NCI-H1417 (cell line): ENCODE measurements at places on chromosomes 13 and 19.

GRCh38 chr13:105957769-105958438 is 577.6 kb downstream of the EFNB2 start:
- no peak for DNase-seq

DNA sequence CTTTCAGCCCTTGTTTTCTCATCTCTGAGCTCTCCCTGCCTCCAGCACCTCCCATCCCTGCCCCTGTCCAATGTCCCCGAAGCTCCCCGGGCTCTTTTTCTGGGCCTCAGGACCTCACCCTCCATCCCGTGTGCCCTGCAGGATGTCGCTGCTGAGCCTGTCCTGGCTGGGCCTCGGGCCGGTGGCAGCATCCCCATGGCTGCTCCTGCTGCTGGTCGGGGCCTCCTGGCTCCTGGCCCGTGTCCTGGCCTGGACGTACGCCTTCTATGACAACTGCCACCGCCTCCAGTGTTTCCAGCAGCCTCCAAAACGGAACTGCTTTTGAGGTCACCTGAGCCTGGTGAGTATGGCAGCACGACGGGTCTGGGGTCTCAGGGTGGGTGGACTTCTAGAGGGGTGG is 51.1 kb upstream of the CYP4F8 start:
- no peak for DNase-seq

- DNase-seq = no peak
Observed at GRCh38 chr13:58300974-58301681, 669.6 kb downstream of the PCDH17 start.

- no peak for DNase-seq
Observed at GRCh38 chr19:32921624-32922023, 50.1 kb downstream of the CEP89 start.

GRCh38 chr13:47639738-47640447 is 361.2 kb downstream of the SUCLA2 start:
- no peak for DNase-seq

- peak; percentile 39 for DNase-seq
Observed at GRCh38 chr13:75481176-75482069, 546 bp downstream of the TBC1D4 start.

- DNase-seq = peak; percentile 67
Observed at GRCh38 chr19:42255766-42256745, 1.1 kb upstream of the ERF start.

- DNase-seq = no peak
Observed at GRCh38 chr19:41588497-41589209, 12.7 kb downstream of the CEACAM21 start.

DNA sequence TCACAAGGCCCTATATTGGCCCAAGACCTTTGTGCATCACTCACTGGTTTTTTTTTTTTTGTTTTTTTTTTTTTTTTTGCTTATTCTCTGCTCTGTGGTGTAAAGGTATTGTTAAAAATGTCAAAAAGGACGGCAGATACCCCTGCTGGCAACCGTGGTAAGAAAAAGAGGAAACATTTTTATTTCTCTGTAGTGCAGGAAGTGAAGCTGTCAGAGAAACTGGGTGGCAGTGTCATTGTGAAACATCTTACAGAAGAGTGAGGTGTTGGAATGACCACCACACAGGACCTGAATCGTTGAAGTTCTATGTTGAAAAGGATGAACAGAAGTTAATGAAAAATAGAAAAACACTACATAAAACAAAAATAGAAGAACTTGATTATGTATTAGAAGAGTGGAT is 346.4 kb downstream of the FGF9 start:
- DNase-seq = no peak

GRCh38 chr13:47481536-47481935 is 519.5 kb downstream of the SUCLA2 start:
- DNase-seq = no peak

- DNase-seq = no peak
Observed at GRCh38 chr13:101291646-101292515, 124.4 kb downstream of the NALCN start.

DNA sequence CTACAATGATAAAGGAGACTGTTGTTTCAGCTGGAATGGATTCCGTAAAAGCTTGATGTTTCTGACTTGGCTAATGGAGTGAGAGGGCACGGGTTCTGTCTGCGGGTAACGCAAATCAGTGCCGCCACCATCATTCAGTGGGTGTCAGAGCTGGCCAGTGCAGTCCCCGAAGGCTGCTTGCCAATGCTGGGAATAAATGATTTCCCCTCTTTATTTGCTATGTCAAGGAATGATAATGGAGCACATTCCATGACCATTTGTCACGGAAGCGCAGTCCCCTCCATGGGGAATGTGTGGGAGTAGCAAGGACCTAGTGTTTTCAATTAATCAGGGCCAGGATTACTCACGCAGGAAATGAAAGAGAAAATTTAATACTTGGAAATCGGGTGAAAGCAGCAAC is 899.3 kb downstream of the UQCRFS1 start:
- no peak for DNase-seq

- no peak for DNase-seq
Observed at GRCh38 chr19:29325241-29325975, 112.5 kb upstream of the UQCRFS1 start.

DNA sequence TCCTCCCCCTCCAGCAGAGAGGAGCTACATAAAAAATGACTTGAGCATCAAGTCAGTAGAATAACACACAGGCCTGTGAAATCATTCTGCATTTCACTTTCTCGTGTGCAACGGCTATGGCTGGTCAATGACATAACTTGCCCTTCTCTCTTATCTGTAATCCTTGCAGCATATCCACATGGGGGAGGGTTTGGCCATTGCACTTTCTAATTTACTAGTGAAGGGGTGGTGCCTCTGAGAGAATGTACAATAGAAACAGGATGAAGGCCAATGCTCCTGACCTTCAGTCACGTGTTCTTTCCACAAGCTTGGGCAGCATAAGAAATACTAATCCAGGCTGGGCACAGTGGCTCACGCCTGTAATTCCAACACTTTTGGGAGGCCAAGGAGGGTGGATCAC is 641.0 kb upstream of the ARGLU1 start:
- DNase-seq = no peak

- DNase-seq = no peak
Observed at GRCh38 chr13:98420554-98421175, 156.2 kb downstream of the STK24 start.

DNA sequence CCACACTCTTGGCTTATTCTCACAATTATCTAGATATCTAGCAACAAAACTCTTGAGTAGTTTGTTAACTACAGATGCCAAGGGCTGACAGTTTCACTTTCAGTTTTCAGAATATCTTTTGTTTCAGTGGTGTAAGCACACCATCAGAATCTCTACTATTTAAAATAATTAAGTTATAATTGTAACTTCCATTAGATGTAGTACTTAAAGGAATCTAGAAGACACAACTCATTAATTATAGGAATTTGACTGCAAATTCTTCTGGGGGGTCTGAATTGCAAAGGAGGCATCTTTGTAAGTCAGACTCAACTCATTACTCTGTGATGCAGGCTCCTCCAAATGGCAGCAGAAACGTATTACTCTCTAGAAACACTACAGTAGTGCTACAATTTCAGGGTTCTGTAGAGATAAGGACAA is 44.9 kb upstream of the USPL1 start:
- DNase-seq = no peak

DNA sequence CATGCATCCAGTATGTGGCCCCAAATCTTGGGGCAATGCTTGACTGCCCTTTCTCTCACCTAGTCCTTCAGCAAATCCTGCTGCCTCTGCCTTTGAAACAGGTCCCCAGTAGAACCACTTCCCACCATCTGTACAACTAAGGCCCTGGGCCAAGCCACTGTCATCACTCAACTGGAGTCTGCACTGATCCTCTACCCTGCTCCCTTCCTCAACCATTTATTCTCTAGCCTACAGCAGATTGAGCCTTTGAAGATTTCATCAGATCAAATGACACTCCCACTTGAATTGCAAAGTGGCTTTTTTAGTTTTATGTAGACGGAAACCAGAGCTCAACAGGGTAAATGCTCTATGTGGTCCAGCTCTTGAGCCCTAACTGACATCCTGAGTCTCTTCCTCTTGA is 43.5 kb downstream of the ATP8A2 start:
- DNase-seq = no peak

DNA sequence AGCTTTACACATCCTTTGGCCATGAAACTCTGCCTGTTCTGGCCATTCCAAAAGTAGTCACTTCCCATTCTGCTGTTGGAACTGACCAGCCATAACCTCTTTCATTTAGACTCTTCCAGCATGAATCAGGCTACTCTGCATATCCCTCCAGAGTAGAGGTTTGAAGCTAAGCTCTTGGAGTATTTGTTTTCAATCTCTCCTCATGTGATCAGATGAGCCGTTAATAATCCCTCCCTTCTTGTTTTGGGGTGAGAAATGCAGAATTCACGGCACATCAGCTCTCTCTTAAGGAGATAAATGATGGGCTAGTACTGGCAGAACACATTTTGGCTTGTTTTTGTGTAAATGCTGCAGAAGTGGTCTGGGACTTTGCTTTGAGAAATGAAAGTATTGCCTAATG is 519.9 kb downstream of the PCDH17 start:
- DNase-seq = no peak

- no peak for DNase-seq
Observed at GRCh38 chr13:36897054-36897616, 22.9 kb downstream of the SMAD9 start.

GRCh38 chr19:12757544-12758274 is 6.1 kb downstream of the BEST2 start:
- DNase-seq = peak; percentile 69

GRCh38 chr19:38564981-38565690 is 52.6 kb downstream of the MAP4K1 start:
- DNase-seq = no peak

DNA sequence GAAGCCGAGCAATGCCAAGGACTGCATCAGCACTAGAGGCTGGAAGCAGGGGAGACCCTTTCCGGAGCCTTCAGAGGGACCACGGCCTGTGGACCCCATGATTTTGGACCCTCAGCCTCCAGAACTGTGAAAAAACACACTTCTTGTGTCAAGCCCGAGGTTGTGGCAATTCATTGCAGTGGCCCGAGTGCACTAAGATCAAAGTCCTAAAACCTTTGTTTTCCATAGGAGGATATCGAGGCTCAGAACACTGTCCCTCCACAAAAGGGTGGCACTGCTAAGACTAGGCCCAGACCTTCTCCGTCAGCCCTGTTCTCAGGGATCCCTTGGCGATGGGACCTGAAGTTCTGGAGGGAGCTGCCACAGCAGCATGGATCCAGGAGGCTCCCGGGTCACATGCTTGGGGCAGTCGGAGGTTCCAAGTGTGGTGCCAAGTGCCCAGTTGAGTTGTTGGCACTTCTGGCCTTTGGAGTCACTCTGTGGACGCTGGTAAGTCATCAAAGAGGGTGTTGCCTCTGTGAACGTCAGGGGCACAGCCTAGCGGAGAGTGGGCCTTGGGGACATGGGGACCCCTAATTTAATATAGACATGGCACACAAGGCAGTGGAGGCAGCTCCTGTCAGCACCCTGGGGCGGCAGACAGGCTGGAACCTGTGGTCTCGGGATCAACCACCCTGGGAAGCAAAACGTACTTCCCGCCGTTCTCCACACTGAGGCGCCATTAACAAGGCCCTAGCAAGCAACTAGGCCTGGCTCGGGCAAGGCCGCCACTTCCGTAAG is 199.2 kb downstream of the COL4A1 start:
- no peak for DNase-seq

DNA sequence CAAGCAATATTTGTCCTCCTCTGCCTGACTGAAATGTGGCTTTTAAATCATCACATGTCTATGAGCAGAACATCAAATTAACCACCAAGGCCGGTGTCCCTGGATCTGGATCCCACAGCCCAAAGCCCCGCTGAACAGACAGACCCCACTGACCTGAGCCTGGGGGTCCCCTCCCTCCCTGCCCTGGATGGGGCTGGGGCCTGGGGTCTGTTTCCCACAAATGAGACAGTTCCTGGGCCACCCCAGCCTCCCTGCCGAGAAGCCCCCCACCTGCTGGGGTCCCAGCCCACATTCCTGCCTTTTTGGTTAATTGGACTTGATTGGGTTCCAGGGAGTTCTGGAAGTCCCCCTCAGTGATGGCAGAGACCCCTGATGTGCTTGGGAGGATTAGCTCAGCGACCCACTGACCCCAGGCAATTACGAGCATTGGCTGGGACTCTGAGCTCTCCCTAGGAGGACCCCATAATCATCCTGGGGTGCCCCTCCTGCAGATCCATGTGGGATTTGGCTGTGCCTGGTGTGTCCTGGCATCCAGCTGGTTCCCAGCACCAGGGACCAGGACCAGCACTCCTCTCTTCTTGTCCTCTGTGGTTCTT is 19.4 kb upstream of the CPAMD8 start:
- no peak for DNase-seq
